Activated CD4-positive, alpha-beta T cell treated with anti-CD3 and anti-CD28 coated beads, Interleukin-10, Interleukin-2, amounts not matched to agents 100 ng/mL and 50 ng/mL, durations not matched to agents 16 hours and 8 hours (primary cell): ENCODE measurements at places on chromosomes 7 and 10.

- no peak for DNase-seq
Observed at GRCh38 chr10:45490277-45490676, 116.3 kb downstream of the ALOX5 start.

DNA sequence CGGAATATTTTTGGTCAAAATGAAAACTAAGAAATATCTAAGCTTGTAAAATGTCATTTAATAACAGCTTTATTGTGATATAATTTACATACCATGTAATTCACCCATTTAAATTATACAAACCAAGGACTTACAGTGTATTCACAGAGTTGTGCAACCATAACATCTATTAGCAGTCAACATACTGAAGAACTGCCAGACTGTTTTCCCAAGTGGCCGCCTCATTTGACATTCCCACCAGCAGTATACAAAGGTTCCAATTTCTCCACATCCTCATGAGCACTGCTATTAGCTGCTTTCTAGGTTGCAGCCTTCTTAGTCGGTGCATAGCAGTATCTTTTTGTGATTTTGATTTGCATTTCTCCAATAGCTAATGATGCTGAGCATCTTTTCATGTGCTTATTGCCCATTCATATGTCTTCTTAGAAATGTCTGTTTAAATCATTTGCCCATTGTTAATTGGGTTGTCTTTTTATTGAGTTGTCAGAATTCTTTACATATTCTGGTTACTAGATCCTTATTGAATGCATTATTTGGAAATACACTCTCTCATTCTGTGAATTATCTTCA is 153.0 kb upstream of the FGFR2 start:
- no peak for DNase-seq

DNA sequence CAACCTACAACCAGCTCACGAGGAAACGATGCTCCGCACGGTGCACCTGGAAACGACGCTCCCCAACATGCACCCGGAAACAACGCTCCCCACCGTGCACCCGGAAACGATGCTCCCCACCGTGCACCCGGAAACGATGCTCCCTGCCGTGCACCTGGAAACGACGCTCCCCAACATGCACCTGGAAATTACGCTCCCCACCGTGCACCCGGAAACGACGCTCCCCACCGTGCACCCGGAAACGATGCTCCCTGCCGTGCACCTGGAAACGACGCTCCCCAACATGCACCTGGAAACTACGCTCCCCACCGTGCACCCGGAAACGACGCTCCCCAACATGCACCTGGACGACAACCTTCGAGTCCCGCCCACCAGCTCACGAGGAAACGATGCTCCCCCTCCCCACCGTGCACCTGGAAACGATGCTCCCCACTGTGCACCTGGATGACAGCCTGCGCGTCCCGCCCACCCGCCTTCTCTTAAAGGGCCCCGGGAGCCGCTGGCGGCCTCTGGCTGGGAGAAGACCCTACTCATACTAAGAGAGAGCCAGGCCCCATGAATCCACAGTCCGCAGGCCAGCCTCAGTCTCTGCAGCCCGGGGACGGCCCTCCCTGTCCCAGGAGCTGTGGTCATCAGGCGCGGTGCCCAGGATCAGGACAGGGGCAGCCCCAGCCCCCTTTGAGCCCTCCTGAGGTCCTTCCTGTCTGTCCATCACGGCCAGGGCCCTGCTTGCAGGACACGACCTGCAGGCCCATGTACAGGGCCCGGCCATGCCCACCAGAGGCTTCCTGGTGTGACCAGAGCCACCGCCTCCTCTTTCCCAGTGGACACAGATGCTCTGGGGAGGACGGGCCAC is 98.3 kb downstream of the PDGFA start:
- no peak for DNase-seq

DNA sequence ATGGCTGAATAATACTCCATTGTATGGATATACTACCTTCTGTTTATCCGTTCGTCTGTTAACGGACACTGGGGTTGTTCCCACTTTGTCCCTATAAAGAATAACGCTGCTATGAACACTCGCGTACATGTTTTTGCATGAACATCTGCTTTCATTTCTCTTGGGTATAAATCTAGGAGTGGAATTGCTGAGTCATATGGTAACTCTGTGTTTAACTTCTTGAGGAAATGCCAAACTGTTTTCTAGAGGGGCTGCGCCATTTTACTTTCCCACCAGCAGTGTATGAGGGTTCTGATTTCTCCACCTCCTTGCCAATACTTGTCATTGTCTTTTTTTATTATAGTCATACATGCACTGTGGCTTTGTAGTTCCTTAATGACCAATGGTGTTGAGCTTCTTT is 20.6 kb upstream of the RASSF4 start:
- no peak for DNase-seq

DNA sequence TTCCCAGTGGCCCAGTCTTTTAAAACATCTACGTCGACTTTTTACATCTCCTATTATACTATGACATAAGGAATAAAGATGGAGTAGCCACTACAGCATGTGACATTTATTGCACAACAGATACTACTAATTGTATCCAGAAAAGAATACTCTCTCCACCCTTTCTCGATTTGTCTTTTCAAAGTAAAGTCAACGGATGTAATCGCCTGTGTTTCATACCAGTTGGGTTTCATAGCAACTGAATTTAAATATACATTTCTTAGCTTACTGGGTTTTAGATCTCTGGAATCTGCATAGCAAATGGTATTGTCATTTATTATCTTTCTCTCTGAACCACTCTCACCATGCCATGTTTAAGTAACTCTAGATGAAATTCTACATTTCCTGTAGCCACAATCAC is 86.4 kb upstream of the TRIL start:
- DNase-seq: no peak

DNA sequence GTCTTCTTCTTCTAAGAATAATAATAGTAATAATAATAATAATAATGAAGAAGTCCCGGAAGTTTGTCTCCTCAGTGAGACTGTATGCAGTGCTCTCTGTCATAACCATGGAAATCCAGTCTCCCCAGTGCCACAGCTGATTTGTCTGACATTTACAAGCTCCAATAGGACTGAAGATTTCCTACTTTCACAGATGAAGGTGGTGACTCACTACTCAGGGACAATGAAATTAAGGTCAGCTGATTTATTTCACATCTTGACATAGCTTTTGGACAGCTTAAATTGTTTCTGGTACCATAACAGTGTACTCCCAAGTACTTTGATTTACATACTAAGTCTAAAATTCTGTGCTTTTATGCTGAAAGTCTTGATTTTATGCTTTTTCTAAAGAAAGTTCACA is 6.9 kb downstream of the CELF2 start:
- no peak for DNase-seq
